ENCODE measurements at places on chromosomes 12 and 14.

- no peak for DNase-seq
Measured at GRCh38 chr12:108972358-108972757, 48.5 kb downstream of the SVOP start.

GRCh38 chr14:61219673-61220072 lies 61.5 kb downstream of the TMEM30B start:
- DNase-seq = no peak

DNA sequence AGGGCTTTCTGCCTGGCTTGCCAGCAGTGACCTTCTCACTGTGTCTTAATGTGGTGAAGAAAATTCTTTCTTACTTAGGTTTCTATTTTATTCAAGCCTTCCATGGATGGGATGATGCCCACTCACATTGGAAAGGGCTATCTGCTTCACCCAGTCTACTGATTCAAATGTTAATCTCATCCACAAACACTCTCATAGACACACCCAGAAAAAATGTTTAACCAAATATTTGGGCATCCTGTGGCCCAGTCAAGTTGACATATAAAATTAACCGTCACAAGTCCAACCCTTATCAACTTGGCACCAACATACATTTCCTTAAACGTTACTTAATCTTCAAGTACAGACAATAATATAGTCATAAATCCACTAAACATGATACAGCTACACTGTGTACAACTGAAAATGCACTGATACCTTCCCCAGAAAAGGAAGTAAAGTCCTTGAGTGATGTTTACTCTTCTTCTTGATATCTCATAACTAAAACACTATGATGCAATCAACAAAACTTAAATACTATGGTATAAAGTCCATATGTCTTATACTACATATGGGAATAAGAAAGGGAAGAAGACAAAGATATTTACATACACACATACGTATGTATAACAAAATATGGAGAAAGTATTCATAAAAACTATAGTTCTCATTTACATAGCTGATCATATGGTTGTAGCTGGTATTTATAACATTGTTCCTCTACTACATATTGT lies 394.7 kb upstream of the NOVA1 start:
- no peak for DNase-seq

- no peak for DNase-seq
Measured at GRCh38 chr14:54532111-54533012, 22.7 kb downstream of the CGRRF1 start.

DNA sequence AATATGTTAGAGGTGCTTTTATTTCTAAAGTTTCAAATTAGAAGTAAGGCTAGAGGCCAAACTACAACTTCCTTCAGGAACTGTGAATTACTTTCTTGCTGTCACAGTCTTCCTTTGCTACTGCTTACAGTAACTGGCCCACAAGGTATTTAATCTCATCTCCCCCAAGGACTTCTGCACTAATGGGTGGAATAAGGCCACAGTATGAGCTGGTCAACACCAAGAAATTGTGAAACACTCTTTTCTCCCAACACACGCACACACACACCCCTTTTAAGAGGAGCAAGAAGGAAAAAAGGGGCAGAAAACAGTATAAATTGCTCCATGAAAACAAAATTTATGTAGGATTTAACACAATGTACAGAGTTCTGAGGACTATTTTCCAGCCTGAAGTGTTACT lies 45.6 kb downstream of the SCAF11 start:
- DNase-seq = no peak

DNA sequence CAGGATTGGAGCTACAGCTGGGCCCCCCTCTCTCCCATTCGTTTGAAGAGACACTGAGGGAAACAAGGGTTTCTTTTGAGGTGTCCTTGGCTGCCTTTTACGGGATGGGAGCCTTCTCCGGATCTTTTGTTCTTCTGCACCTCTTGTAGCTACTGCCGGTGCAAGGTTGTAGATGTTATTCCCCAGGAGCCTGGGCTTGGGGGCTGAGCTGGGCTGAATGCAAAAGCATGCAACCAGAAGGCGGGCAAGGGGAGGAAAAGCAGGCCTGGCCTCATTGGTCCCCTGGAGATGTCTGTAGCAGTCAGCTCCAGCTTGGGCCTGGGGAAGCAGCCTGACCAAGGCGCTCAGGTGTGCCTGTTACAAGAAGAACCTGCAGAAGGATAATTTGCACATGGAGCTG lies 110.3 kb downstream of the GCH1 start:
- no peak for DNase-seq

DNA sequence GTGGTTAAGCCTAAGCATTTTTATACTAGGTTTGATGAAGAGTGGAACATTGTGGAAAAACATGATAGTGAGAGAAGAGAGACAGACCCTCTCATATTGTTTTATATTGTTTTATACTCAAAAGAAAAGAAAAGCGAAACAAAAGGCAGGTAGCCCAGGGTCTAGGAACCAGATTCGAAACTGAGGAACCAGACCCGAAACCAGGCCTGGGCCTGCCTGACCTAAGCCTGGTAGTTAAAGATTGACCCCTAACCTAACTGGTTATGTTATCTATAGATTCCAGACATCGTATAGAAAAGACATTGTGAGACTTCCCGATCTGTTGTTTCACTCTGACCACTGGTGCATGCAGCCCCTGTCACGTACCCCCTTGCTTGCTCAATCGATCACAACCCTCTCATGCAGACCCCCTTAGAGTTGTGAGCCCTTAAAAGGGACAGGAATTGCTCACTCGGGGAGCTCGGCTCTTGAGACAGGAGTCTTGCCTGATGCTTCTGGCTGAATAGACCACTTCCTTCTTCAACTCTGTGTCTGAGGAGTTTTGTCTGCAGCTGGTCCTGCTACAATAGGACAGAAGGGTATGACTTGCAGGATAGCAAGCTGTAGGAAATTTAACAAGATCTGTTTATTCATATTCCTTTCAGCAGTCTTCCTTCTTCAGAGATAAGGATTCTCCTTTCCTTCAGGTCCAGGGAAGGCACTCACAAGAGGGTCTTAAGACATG lies 147.1 kb upstream of the PLEKHA5 start:
- no peak for DNase-seq

DNA sequence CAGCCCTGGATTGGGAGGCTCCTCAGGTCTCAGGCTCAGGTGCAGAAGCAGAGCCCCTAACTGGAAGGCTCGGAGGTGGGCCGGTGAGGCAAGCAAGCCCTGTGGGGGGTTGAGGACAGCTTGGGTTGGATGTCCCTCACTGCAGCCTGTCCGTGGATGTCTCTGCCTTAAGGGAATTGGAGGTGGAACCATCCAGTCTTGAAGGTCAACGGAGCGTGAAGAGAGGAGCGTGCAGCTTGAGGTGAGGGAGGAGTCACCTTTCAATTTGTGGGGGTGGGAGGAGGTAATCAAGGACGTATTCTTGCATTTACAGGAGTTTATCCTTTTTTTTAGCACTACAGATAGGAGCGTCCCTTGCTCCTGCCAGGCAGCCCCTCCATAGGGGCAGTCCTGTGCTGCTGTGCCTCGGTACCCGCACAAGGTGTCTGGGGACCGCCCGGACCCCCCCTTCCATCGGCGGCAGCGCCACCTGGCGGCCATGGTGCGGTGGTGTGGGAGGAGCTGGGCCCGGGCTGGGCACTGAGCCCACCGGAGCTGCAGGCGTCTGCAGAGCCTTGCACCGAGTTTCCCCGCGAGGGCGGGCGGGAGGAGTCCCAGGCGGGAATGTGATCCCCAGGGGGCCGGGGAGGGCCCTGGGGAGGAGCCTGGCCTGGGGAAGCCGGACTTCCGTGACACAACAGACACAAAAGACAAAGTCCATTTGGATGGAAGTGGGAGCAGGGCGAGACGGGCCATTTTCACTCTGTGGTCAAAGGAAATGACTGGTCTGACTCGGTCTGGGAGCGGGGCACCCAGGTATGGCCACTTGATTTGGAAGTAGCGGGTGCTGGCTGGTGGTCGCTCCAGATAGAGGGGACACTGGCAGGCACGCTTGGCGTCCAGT lies 864 bp downstream of the DNAJC22 start:
- DNase-seq = no peak

- no peak for DNase-seq
Measured at GRCh38 chr12:106226884-106227640, 20.8 kb downstream of the CKAP4 start.

DNA sequence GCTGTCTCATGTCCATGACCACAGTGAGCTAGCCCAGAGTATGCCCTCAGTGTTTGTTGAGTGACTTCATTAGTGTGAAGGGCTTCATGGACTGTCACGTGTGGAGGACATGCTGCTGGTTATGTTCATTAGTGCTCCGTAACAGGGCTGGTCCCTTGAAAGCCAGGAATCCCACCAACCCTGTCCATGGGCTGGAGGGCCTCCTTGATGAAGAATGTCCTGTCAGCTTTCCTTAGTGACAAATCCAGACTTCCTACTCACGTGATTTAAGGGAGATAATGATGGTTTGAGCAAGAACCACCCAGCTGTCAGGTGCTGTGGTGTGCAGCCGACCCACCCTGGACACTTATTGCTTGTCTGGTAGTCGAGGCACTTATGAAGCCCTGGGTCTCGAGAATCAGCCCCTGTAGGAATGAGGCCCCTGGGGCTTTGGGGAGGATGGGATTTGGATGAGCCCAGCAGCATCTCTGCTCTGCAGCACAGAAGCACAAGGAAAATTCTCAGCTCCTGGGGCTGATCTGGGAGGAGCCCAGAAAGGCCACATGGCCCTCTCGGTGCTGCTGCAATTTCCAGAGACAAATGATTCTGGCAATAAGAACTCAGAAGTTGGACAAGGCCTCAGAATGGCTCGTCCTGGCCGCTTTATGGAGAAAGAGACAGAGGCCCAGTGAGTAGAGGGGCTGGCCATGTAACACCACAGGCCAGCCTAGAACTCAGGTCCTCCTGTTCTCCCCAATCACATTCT lies 37.2 kb upstream of the FAM181A start:
- no peak for DNase-seq

DNA sequence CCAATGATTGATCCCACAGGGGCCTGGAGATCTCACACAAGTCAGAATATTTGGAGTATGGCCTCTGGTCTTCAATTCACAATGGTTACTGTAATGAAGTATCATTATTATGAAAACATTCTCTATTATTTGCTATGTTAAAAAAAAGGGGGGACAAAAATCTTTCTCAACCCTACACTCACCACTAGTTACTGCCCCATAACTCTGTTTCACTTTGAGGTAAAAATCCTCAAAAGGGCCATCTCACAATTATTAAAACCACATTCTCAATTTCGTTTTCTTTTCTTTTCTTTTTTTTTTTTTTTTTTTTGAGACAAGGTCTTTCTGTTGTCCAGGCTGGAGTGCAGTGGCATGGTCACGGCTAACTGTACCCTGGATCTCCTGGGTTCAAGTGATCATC lies 59.6 kb upstream of the KCNC2 start:
- no peak for DNase-seq

GRCh38 chr14:59356767-59357166 lies 108.4 kb downstream of the GPR135 start:
- no peak for DNase-seq

- no peak for DNase-seq
Measured at GRCh38 chr12:12432364-12432763, 75.5 kb downstream of the BORCS5 start.

DNA sequence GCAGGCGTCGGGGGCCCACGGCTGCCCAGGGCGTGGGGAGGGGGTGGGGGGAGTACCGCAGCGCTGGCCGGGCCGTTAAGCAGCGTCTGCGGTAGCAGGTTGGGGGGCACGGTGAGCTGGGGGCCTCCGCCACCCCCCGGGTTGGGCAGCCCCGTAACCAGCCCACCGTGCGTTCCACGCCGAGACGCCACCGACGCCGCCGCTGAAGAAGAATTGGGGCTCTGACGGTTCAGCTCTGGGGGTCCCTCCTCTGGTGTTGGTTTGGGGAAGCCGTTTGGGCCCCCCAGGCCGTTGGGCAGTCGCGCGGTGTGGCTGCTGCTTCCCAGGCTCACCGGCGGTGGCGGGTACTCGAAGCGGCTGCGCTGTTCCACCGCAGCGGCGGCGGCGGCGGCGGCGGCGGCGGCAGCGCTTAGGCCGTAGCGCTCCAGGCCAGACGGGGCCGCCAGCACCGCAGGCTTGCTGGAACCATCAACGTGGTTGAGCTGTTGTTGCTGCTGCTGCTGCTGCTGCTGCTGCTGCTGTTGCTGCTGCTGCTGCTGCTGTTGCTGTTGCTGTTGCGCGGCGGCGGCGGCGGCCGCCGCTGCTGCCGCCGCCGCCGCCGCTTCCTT lies 1.5 kb downstream of the IRF2BPL start:
- DNase-seq = no peak

DNA sequence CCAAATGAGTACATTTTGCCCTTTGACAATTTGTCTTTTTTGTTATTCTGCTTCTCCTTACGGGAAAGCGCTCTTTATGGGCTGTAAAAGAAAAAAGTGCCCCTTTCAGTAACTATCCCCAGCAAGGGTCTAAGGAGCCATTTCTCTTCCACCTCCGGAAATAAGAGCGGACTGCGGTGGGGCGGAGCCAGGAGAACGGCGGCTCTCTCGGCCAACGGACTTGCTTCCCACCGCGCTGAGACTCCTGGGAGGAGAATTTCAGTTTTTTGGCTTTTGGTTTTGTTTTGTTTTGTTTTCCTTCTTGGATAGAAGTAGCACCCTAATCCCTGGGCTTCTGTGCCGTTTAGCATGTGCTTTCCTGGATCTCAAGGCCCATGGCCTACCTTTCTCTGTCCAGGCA lies 43.5 kb downstream of the ZNF641 start:
- DNase-seq = no peak

GRCh38 chr14:77459072-77459723 lies 1.3 kb downstream of the AHSA1 start:
- no peak for DNase-seq

DNA sequence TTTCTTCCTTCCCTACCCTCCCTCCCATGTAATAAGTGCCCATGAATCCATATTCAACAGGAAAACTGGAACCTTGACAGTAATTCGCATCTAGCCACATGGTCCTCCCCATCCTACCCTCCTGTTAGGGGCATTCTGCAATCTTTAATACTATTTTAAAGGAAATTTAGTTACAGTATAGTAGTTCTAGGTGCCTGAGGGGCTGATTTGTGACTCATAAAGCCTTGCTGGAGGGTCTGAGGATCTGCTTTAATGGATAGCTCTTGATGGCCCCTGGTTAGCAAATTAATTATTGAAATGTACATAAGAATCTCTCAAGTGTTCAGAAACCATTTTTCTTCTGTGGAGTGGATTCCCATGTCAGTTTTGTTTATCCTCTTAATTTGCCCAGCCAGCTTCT lies 54.1 kb downstream of the ESRRB start:
- DNase-seq = no peak

- DNase-seq = no peak
Measured at GRCh38 chr12:99026332-99027054, 381.4 kb downstream of the APAF1 start.

DNA sequence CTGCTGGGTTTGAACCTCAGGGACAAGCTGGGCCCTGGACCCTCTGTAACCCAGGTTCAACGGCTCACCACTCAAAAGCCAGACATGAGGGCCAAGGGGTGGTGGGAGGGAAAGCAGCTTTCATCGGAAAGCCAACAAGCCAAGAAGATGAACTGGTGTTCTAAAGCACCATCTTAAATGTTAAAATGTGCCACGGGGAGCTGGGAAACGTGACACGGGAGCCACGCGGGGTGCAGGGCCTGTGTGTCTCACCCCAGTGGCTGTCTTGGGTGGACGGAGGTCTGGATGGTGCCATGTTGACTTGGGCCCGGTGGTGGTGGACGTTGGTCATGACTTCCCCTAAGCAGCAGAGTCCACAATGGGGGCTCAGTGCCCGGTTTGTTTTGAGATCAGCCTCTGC lies 97.7 kb upstream of the SFSWAP start:
- DNase-seq = no peak
